ENCODE measurements at places on chromosomes 4 and X.

DNA sequence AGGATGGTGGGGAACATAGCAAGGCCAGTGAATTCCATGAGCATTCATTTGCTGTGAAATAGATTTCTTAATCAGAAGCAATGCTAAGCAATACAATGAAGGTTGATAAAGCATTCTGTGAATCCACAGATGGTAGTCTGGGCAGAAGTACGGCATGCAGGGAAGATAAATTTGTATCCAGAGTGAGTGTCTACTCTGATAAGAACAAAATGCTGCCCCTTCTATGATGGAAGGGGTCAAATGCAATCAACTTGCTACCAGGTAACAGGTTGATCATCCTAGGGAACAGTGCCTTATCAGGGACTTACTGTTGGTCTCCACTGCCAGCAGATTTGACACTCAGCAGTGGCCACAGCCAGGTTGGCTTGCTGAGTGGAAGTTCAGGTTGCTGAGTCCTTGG is 189.4 kb downstream of the MAB21L2 start:
- DNase-seq = no peak

GRCh38 chr4:1187182-1187581 is 14.8 kb upstream of the SPON2 start:
- DNase-seq = no peak

- no peak for DNase-seq
These were observed 951 bp upstream of the ZNF518B start for GRCh38 chr4:10458177-10458576.

GRCh38 chrX:107429090-107429489 is 20.4 kb upstream of the FRMPD3 start:
- no peak for DNase-seq

- no peak for DNase-seq
These were observed 43.6 kb upstream of the KIT start for GRCh38 chr4:54614149-54614548.

DNA sequence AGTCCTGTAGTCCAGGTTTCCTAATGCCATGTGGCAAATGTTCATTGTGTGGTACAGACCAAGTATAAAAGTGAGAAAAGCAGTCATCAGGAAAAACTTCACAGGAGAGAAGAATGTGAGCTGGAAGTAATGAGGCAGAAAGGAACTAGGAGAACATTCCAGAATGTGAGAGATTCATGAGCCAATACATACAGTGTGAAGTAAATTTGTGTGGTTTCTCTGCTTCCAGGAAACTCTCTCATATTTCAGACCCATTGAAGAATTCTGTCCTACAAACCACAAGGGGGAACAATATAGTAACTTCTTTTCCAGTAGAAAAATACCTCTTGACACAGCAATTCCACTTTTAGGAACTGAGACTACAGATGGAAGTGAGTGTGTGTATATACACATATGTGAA is 136.5 kb downstream of the RNF150 start:
- no peak for DNase-seq

DNA sequence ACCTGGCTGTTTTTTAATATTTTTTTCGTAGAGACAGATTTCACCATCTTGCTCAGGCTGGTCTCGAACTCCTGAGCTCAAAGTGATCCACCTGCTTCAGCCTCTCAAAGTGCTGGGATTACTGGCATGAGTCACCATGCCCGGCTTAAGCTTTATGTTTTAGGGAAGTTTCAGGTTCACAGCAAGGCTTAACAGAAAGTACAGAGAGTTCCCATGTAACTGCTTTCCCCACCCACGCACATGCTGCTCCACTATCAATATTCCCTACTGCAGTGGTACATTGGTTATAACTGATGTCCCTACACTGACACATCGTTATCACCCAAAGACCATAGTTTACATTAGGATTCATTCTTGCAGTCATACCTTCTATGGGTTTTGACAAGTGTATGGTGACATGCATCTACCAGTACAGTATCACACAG is 62.7 kb downstream of the PRPS1 start:
- DNase-seq = no peak

DNA sequence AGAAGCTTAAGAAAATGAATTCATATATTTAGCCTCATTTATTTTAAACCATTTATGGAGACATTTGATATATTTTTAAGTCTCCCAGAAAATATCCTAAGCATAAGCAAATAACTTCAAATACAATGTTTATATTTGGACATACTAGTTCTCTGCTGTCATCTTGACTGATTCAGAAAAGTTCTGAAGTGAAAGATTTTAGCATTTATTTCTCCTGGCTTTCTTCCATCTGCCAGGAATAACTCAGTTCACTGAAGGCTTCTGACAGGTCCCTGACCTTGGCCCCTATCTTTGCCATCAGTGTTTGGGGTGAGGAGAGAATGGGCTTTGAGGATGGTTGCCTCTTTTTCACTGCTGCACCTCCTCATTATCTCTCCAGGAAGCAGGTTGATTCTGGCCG is 115.7 kb downstream of the SLIT2 start:
- no peak for DNase-seq

DNA sequence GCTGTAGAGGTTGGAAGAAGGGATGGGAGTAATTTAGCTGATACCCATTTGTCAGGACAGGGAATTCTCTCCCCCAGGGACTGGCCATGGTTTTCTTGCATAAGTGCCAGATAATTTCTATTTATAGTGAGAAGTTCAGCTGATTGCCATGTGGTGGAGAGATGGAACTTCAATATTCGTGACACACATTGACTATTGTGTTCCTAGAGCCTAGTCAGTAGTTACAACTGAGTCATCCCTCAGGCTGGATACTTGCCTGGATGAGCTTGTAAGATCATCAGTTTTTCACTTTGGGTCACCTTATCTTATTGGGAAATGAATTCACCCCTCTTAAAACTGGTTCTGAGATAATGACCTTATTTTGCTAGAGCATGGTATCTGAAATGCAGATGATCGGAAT is 32.2 kb downstream of the CFAP299 start:
- DNase-seq = no peak

GRCh38 chr4:102299354-102300107 is 45.8 kb downstream of the SLC39A8 start:
- no peak for DNase-seq

DNA sequence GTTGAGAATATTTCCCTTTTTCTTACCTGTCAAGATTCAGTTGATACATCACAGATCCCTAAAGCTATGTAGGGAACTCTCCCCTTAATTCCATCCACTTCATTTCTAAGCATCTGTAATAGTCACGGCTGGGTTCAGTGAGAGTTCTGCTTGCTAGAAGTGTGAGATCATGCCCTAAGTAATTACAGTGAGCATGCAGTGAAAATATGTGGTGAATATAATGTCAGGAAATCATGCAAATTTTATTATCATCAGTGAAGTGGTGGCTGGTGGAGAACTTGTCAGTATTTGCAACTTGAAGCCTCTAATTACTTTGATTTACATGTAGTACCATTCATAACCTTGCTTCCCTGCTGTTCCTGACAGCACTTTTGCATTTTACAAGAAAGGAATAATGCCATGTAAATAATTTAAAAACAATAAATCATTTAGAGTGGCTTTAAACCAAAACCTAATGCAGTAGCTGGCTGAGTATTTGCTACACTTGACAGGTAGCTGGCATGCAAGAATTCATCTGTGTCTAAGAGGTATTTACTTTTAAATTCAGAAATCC is 28.3 kb upstream of the CFAP299 start:
- DNase-seq = no peak

DNA sequence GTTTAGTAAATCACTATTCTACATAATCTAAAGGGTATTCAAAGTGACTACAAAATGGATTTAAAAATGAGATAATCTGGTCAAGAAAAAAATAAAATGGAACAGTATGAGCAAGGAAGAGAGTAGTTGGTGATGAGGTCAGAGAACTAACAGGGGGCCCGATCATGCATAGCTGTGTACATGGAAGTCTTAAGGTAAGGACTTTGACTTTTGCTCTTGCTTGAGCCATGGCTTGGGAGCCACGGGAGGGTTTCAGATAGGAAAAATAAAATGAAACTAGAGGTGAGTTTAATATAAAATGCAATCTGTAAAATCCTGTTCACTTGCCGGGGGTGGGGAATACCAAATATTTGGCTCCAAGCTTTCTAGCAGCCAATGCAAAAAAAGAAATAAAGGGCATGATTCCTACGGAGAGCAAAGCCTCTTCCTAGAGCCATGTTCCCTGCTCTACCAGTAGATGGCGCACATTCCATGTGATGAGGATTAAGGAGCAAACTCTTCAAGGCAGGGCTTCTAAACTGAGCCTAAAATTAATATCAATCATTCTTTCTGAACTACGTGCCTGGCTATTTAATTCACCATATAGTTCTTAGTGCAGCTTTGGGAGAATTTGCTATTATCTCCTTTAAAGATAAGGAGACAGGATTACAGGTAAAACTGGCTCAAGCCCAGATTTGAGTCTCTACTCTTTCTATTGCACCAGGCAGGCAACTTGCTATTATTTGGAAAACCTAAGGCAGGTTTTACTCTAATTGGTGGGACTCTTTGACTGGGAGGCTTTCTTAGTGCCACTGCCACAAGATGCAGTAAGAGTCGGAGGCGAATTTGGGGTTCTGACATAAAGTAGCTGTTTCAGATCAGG is 6.8 kb upstream of the CLCN5 start:
- no peak for DNase-seq

DNA sequence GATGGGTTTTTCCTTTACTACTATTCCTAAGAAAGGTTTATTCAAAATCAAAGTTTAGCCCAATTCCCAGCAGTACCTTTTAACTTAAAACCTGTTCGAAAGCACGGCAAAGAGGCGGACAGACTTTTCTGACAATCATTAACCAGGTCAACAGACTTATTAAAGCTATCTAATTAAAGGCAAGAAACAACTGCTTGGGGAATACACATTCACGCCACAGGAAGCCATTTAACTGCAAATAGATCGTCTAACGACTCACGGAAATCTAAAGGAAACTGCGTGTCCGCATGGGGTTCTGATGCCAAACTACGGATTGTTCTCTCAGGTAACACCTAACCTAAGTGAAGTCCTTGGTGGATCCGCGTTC is 663 bp upstream of the USP53 start:
- DNase-seq = no peak

GRCh38 chr4:98226396-98226795 is 34.8 kb upstream of the RAP1GDS1 start:
- DNase-seq = no peak

- DNase-seq = no peak
These were observed 121.1 kb upstream of the SORBS2 start for GRCh38 chr4:185933078-185933581.

GRCh38 chr4:151657896-151658295 is 102.9 kb downstream of the GATB start:
- DNase-seq = no peak

- DNase-seq = no peak
These were observed 63.0 kb downstream of the MSX1 start for GRCh38 chr4:4922441-4922840.

DNA sequence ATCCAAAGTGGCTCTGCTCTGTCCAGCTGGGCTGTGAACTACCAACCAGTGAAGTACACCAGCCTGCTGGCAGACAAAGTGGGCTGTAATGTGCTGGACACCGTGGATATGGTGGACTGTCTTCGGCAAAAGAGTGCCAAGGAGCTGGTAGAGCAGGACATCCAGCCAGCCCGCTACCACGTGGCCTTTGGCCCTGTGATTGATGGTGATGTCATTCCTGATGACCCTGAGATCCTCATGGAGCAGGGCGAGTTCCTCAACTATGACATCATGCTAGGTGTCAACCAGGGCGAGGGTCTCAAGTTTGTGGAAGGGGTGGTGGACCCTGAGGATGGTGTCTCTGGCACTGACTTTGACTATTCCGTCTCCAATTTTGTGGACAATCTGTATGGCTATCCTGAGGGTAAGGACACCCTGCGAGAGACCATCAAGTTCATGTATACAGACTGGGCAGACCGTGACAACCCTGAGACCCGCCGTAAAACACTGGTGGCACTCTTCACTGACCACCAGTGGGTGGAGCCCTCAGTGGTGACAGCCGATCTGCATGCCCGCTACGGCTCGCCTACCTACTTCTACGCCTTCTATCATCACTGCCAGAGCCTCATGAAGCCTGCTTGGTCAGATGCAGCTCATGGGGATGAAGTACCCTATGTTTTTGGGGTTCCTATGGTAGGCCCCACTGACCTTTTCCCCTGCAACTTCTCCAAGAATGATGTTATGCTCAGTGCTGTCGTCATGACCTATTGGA is 22.6 kb downstream of the NLGN3 start:
- DNase-seq = no peak

- no peak for DNase-seq
These were observed 435 bp downstream of the DCX start for GRCh38 chrX:111411557-111411956.

DNA sequence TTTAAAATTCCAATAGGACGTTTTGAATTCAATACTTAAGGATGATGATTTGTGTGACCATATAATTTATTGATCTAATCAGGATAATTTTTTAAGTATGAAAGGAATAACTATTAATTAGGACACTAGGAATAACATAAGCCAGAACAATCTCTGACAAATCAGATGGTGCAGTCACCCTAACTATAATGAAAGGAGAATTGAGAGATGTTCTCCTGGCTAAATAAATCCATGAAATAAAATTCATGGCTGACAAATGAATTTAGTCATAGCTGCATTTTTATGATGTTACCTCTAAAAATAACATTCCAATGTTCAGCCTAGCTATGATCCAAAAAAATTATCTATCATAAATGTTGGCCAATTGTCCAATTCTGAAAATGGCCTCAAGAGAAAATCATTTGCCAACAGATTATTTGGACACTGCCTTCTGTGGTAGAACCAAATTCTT is 190.6 kb upstream of the NEIL3 start:
- no peak for DNase-seq

DNA sequence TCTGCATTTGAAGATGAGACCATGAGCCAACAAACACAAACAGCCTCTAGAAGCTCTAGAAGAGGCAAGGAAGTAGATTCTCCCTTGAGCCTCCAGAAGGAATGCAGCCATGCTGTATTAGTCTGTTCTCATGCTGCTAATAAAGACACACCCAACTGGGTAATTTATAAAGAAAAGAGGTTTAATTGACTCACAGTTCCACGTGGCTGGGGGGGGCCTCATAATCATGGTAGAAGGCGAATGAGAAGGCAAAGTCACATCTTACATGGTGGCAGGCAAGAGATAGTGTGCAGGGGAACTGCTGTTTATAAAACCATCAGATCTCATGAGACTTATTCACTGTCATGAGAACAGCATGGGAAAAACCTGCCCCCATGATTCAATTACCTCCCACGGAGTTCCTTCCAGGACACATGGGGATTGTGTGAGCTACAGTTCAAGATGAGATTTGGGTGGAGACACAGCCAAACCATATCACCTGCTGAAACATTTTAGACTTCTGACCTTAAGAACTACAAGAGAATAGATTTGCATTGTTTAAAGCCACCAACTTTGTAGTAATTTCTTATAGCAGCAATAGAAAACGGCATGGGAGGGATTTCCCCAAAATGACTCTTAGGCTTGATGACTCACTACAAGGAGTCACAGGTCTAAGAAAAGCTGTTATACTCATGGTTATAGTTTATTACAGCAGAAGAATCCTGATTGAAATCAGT is 284.4 kb upstream of the SFRP2 start:
- no peak for DNase-seq

DNA sequence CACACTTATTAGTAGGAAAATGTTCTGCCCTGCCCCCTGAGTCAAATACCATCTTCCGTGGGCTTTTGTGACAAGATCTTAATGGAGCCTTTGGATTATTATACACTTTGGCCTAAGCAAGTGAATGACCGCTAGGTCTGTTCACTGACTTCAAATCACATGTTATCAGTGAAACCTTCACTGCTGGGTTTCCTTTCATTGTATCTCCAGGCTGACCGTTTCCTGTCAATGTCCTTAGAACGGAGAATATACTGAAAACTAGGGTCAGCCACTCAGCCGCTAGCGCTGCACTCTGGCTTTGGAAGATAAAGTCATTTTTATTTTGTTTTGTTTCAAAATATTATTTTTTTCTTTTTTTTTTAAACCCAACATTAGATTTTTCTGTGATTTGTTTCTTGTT is 107.0 kb upstream of the TLL1 start:
- no peak for DNase-seq
